HepG2 (cell line): ENCODE measurements at places on chromosomes 1 and 21. TPM values are rescaled to one million over a fixed set of nuclear protein-coding genes. Genes with fewer than 3 reads are reported as not detected.

The CDC42BPA gene
- total RNA-seq, result 15.4 and 16.0 TPM in 2 replicates

The GJA4 gene
- total RNA-seq, result not detected in 2 replicates

The NBPF10 gene
- 0.36 and 0.49 TPM in 2 replicates for total RNA-seq

The KPRP gene
- total RNA-seq, result not detected in 2 replicates

The FCGR3A gene
- total RNA-seq, result not detected in 2 replicates

- no peak for DNase-seq
Observed at GRCh38 chr1:205245096-205245495, 17.4 kb downstream of the TMCC2 start.

DNA sequence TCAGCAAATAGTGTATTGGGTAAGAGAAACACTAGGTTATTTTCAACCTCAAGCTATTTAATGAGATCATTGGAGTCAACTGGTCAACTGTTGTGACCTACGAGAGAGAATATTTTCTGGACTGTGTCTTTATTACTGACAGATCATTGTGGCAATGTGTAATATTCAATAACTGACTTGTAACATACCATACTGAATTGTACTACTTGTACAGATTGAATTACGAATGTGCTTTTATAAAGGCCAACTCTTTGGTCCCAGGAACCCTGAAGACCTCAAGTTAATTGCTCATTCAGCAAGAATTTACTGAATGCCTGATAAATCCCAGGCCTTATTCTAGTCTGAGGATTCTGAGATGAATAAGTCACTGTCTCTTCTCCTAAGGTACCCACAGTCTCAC lies 56.1 kb upstream of the CAMK1G start:
- DNase-seq, result no peak

GRCh38 chr1:66452162-66452561 lies 81.8 kb upstream of the SGIP1 start:
- DNase-seq, result no peak

- DNase-seq, result no peak
Observed at GRCh38 chr1:99771513-99771918, 5.1 kb upstream of the FRRS1 start.

GRCh38 chr1:11594222-11594621 lies 60.0 kb downstream of the FBXO2 start:
- DNase-seq, result peak; percentile 22

DNA sequence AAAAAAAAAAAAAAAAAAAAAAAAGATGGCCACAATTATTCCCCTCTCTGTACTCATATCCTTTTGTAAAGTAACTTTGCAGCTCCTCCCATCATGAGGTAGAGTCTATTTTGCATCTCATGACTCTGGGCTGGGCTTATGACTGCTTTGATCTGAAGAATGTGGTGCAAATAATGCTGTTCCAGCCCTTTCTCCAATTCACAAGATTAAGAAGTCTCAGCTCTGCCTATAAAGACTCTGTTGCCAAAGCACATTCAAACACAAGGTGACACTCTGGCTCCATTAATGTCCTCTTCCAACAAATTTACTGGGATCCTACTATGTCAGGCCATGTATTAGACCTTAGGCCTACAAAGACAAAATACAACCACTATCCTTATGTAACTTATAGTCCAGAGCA lies 64.8 kb upstream of the PTCH2 start:
- no peak for DNase-seq

DNA sequence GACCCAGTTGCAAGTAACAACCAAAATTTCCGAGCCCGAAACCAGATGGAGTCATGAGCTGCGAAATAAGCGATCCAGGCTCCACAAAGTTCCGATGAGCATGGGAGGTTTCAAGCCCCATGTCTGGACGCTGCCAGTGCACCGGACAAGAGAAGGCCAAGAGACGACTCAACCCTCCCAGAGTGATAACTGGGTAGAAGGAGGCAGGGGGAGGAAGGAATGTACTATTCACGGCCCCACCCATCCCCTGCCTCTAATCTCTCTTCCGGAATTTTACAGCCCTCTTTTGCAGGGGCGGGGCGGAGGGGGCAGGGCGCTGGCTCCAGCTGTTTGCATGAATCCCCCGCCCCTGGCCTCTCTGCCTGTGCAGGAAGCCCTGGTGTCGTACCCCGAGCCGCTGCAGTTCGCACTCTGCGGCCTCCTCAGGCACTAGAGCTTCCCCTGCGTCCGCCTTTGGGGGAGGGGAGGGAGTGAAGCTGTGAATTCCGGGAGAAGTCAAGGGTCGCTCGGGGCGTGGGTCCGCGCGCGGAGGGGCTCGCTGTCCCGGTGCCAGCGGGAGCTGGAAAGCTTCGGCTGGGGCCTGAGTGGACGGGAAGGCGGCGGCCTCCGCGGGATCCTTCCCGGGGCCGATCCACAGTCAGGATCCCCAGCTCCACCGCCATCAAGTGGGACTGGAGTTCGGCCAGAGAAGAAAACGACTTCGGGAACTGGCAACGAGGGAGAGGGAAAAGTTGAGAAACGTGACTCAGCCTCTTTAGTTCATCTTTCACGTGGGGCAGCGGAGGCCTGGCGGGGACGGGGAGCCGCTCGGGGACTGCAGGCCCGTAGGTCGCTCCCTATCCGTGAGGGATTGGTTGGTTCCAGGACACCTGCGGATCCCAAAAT lies 6.3 kb upstream of the PTP4A2 start:
- peak; percentile 46 for DNase-seq

- no peak for DNase-seq
Observed at GRCh38 chr1:15328351-15329103, 81.2 kb upstream of the EFHD2 start.

GRCh38 chr1:185804206-185804605 lies 70.0 kb downstream of the HMCN1 start:
- no peak for DNase-seq

- DNase-seq, result no peak
Observed at GRCh38 chr21:39637197-39637970, 24.6 kb downstream of the B3GALT5 start.
